ENCODE measurements at places on chromosomes 13 and 19. TPM values are rescaled to one million over a fixed set of nuclear protein-coding genes. Genes with fewer than 3 reads are reported as not detected.

ZNF780B gene
- 16.4 TPM for total RNA-seq

SRRM5 gene
- total RNA-seq = 0.30 TPM

IL4I1 gene
- total RNA-seq = 2.0 TPM

DCT gene
- total RNA-seq = 0.20 TPM

ZNF66 gene
- 9.3 TPM for total RNA-seq

KLK10 gene
- 18.6 TPM for total RNA-seq

KLK3 gene
- not detected for total RNA-seq

PODNL1 gene
- 1.5 TPM for total RNA-seq

FBXO27 gene
- total RNA-seq = 7.5 TPM

NLRP9 gene
- not detected for total RNA-seq

IGFL1 gene
- total RNA-seq = not detected

ZNF554 gene
- 11.5 TPM for total RNA-seq

KLHL1 gene
- not detected for total RNA-seq

REEP6 gene
- total RNA-seq = 6.2 TPM

NECTIN2 gene
- total RNA-seq = 127 TPM

DNA sequence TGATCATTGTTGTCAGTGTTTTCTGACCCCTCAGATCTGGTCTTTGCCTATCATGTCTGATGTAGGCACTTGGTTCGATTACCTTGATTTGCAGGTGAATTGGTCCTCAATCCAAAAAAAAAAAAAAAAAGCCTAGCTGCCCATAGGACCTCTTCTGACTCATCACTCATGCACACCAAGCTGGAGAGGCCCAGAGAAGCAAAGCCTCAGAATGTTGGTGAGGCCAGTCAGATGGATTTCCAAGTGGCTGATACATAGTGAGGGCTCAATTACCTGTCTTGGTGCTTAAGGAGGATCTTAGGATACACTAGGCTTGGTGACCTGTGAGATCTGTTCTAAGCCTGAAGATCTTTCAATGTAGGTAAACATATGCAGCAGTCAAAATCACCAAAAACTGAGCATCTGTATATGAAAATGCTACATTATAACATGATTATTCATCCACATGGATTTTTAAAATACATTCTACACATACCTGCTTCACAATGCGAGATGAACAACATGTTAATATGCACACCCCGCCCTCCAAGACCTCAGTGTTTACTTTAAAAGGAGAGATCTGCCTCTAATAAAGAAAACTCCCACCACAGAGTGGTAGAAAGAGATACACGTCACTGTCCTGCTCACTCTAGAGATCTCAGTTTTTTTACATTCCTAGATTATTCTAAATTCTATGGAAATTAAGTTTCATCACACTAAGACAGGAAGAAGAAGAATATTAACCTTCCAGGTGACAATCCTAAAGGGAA, 79.9 kb upstream of the RAP2A start:
- DNase-seq = no peak

GRCh38 chr19:48405010-48405659, 11.7 kb downstream of the GRIN2D start:
- no peak for DNase-seq

GRCh38 chr13:83620530-83621220, 261.6 kb downstream of the SLITRK1 start:
- DNase-seq = no peak

GRCh38 chr13:33377825-33378224, 92.3 kb upstream of the STARD13 start:
- DNase-seq = no peak

- DNase-seq = no peak
These were observed 242.5 kb upstream of the GPC6 start for GRCh38 chr13:92984151-92984550.

DNA sequence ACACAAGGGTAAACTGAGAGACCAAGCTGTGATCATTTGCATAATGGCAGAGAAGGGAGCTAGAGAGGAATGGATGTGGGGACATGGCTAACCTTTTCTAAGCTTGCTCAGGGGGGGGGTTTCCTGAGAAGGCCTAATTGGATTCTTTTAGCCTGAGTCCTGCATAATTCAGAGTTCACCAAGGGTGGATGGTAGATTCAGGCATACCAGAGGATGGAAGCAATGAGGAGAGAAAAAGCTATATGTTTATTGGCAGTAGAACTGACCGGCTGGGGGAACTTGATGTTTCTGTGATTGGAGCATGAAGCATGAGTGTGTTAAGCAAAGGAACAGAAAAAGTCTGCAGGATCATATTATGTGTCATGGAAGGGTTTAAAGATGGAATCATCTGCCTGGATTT, 65.9 kb upstream of the KLF12 start:
- no peak for DNase-seq

- DNase-seq = no peak
These were observed 774 bp upstream of the PPP2R1A start for GRCh38 chr19:52188822-52189734.

DNA sequence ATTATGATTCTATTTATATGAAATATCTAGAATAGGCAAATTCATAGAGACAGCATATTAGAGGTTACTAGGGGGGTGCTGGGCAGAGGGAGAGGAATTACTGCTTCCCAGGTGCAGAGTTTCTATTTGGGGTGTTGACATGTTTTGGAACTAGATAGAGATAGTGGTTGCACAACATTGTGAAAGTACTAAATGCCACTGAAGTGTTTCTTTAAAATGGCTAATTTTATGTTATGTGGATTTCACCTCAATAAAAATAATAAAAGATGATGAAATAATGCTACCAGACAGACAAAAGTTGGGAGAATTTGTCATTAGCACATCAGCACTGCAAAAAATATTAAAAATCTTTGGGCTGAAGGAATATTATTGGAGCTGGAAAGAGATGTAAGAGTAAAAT, 63.4 kb downstream of the SLC6A16 start:
- no peak for DNase-seq

- no peak for DNase-seq
These were observed 317.7 kb upstream of the OBI1 start for GRCh38 chr13:78976696-78977095.

DNA sequence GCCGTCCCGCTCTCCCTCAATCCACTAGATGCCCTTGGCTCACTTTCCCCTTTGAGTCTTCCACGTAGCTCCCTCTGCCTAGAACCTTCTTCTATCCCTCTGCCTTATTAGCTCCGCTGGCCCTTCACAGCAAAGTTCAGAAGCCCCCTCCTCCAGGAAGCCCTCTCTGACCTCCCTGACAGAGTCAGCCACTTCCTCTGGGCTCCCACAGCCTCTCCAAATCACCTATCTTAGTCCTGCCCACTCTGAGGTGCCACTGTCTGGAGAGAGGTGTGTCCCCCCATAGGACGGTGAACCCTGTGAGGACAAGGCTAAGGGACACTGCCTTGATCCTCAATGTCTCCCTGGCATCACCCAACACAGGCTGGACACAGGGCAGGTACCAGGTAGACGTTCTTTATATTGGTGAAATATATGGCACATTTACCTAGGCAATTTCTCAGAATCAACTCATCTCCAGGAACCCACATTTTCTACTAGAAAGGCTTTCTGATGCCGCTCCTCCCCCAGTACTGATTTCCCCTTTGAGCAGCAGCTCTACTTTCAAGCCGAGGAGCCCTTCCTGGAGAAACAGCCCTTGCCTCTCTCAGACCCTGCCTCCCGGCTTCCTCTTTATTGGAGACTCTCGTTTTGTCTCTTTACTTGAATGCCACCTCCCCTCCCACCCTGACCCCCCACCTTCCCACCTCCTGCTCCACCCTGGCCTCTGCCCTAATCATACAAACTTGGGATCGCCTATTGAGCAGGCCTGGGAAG, 3.4 kb upstream of the TGFB1 start:
- DNase-seq = peak; percentile 52

DNA sequence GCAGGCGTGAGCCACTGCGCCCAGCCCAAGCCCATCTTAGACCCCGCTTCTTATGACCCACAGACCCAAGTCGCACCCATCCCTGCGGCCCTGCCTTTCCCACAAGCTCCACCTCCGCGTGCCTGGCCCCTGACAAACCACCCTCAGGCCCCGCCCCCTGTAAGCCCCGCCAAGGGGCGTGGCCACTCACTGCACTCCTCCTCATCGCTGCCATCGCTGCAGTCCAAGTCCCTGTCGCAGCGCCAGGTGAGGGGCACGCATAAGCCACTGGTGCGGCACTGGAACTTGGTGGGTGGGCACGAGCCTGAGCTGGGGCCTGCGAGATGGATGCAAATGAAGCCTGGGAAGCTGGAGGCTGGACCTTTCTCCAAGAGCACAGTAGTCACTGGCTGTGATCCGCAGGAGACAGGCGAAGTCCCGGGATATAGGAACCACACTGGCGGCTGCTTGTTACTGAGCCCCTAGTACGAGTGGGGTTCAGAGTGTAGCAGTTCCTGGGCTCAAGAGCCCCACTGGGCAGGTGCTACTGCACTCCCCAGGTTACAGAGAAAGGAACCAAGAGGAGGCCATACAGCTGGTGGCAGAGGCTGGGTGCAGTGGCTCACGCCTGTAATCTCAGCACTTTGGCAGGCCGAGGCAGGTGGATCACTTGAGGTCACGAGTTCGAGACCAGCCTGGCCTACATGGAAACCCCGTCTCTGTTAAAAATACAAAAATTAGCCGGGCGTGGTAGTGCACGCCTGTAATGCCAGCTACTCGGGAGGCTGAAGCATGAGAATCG, 3.1 kb downstream of the CD320 start:
- peak; percentile 19 for DNase-seq

DNA sequence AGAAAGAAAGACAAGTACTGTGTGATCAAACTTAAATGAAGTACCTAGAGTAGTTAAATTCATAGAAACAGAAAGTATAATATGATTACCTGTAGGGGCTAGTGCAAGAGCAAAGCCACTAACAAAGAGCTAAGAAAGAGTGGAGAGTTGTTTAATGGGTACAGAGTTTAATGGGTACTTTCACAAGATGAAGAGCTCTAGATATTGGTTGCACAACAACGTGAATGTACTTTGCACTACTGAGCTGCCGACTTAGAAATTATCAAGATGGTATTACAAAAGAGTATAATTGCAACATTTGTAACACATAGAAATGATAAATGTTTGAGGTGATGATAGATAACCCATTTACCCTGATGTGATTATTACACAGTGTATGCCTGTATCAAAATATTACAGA, 140.3 kb upstream of the GPC6 start:
- DNase-seq = no peak

DNA sequence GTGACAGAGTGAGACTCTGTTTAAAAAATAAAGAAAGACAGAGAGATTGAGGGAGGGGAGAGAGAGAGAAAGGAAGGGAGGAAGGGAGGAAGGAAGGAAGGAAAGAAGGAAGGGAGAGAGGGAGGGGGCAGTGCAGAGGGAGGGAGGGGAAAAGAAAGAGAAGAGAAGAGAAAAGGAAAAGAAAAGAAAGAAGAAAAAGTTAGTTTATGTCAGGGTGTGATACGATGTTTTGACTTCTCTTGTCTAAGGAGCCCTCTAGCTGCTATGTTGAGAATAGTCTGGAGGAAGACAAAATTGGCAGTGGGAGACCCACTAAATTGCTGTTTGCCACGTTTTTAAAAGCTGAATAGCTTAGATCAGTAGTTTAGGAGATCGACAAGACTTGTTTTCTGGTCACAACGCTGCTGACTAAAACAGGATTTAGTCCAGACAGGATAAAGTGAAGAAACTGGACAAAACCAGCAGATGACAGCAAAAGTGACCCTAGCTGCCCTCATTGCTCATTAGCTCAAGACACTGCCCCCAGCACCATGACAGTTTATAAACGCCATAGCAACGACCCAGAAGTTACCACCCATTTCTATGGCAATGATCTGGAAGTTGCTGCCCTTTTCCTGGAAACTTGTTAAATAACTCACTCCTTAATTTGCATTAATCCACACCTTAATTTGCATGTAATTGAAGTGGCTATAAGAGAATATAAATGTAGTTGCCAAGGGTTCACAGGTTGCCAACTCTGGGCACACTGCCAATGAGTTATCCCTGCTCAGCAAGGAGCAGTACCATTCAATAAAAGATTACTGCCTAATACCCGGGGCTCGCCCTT, 11.1 kb downstream of the TEX101 start:
- DNase-seq = no peak

DNA sequence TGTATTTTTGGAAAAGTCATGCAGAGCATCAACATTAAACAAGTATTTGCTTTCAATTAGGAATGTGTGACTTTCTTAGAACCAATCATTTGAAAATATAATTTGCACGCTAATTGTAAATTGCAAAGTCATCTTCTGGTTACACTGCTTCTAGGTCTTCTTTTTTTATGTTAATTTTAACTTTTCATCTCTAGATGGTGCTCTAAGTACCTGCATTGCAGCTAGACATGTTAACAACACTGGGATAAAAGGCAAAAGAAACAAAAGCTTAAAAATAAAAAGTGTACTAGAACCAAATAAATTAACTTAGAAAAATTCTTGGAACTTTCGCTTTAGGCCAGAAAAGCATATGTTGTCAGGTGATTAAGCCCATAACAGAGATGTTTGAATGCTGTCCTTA, 2758.2 kb downstream of the PCDH9 start:
- no peak for DNase-seq

DNA sequence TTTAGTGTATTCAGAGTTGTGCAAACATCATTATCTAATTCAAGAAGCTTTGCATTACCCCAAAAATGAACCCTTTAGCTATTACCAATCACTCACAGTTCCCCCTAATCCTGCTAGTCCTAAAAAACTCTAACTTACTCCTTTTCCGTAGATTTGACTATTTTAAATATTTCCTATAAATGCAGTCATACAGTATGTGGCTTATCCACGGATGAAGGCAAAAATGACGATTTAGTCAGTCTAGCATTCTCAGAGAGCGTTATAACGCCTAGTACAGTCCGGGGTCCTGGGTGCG, 587 bp upstream of the ZNF383 start:
- no peak for DNase-seq

DNA sequence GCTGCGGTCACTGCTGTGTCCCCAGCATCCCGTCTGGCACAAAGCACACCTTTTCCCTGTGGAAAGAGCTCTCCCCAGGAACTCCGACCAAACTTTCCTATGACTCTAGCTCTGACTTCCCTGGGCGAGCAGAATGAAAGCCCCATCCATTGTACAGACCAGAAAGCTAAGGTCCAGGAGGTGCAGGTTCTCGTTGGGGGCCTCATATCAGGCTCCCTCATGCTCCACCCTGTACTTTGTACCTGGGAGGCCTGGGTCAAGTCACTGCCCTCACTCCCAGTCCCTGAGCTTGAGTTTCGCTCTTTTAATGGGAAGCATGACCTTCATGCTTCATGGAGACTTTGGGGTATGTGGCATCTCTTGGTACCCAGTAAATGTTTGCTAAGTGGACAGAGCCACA, 18.4 kb downstream of the CYTH2 start:
- DNase-seq = no peak

GRCh38 chr13:51357928-51358595, 18.6 kb downstream of the SERPINE3 start:
- DNase-seq = no peak

DNA sequence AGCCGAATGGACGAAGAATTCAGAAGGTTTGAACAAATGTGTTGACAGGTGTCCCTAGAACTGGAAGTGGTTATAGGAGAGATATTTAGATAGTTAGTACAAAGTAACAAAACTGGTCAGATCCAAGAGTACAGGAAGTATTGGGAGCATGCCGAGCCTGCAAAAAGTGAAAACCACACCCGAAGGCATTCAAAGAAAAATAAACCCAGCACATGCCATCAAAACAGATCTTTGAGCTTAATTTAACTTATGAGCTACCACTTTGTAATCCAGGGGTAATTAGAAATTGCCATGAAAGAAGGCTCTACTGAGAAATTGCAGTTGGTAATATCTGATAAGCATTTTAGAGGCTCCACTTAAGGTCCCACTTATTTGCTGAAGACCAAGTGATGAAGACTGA, 214.2 kb downstream of the DNAJC15 start:
- DNase-seq = no peak

Measured in upper lobe of left lung (tissue), 6 donors.